Kidney epithelial cell (primary cell): ENCODE measurements at places on chromosomes 6 and 20.

DNA sequence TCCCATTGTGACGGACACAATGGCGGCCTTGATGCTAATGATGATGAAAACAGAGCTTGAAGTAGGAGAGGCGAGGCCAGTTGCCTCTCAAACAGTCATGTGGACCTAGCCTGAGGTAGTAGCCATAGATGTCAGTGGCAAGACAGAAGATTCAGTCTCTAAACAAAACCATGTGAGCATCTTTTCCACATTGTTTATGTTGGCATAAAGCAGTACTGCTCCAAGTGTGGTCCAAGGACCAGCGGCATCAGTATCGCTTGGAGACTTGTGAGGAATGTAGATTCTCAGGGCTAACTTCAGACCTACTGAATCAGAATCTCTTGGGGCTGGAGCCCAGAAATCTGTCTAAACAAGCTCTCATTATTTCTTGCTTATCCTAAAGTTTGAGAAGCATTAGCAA is 312.8 kb upstream of the JAG1 start:
- no peak for DNase-seq

DNA sequence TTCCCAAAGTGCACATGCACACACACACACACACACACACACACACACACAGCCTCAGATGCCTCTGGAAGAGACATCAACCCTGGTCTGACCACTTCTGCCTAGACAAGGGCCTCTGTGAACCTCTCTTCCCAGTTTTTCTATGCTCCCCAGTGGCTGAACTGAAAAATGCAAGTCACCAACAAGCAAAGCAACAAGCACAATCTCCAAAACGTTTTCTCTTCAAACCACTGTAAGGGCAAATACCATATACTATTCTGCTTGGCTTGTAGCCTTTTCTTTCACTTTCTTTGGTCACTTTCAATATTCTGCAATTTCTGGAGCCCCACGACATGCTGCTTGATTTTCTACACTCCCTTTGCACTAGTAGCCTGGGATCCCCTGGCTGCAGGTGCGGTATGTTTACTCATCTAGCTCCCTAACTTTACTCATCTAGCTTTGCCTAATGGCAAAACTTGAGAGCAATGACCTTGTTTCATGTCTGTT is 121.4 kb upstream of the DST start:
- DNase-seq, result no peak

DNA sequence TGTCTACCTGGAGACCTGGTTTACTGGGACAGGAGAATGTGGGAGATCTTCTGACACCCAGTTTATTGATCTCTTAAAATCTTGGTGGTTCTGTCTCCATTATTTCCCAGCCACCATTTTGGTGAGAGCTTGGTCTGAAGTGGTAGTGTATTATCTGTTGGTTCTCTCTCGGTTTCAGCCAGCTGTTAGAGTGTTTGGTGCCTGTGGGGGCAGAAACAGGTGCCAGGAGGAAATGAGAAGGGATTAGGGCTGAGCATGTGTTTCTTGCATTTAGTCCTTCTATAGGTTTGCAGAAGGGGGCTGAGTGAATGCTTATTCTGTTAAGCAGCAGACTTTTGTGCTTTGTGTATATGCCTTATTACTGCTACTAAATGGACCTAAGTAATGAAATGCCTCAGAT is 9.6 kb downstream of the JARID2 start:
- no peak for DNase-seq

GRCh38 chr20:52433326-52434040 is 241.9 kb upstream of the ZFP64 start:
- DNase-seq, result no peak

- DNase-seq, result no peak
Measured at GRCh38 chr6:89037141-89037900, 43.2 kb upstream of the PNRC1 start.

GRCh38 chr20:30286157-30286556 is 971.3 kb upstream of the DEFB115 start:
- DNase-seq, result no peak

- no peak for DNase-seq
Measured at GRCh38 chr6:99092461-99092860, 144.7 kb upstream of the FBXL4 start.

DNA sequence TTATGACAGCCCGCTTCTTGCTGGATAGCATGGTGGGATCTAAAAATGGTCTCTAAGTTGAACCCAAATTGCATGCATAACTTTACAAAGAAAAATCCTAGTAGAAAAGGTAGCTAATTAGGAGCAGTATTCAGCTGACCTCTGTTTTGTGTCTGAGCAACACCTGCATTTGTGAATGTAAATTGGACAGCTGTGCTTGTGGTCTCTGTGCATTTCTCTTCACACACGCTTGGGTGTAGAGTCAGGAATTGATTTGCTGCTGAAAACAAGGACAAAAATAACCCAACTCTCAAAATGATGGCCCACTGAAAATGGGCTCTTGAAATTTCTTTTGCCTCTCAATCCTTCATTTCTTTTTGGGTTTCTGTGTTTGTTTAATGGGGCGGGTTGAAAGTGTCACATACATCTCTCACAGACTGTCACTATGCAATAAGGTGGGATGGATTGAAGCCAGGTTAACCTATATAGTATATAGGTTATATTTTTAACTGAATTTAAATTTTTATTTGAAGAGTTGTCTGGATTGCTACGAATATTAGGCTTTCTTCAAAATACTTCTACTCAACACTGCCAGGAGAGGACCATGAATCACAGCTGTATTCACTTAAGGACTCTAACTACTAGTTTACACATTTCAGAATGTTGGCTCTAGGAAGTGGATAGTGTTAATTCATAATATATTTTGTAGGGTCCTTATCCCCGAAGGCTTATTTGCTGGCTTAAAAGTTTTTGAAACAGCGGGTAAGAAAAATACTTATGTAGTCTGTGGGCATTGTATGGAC is 46.5 kb downstream of the SOBP start:
- DNase-seq, result no peak

- DNase-seq, result peak; percentile 10
Measured at GRCh38 chr6:128932061-128932460, 49.1 kb downstream of the LAMA2 start.

DNA sequence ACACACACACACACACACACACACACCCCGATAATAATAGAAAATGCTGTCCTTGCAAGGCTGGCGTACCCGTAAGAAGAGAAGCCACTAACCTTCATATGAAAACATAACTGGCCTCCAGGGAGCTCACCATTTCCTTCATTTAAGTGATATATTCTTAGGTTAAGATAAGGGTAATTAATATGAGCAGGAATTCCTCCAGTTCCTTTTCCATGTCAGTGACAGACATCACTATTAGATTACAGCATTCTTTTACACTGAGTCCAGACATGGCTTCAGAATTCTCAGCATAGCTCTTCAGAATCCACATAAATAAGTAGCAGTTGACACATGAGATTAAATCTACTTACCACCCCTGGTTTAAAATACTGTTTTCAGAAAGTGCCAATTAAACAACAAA is 121.9 kb downstream of the SIM1 start:
- DNase-seq, result no peak

DNA sequence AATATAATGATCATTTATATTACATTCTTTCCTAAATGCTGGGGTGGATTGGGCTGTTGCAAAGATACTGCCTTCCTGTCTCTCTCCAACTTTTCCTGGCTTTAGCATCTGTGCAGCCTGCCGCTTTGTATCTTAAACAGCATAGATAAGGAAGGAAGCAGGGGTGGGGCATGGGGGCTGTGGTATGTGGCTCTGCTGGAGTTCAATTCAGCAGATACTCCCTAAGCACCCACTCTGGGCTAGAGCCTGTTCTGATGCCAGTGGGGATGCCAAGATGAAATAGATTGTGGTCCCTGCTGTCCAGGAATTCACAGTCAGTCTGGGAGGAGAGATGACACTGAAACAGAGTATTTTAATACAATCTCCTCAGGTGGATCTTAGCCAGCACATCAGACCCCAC is 56.8 kb downstream of the EIF2S2 start:
- DNase-seq, result no peak

DNA sequence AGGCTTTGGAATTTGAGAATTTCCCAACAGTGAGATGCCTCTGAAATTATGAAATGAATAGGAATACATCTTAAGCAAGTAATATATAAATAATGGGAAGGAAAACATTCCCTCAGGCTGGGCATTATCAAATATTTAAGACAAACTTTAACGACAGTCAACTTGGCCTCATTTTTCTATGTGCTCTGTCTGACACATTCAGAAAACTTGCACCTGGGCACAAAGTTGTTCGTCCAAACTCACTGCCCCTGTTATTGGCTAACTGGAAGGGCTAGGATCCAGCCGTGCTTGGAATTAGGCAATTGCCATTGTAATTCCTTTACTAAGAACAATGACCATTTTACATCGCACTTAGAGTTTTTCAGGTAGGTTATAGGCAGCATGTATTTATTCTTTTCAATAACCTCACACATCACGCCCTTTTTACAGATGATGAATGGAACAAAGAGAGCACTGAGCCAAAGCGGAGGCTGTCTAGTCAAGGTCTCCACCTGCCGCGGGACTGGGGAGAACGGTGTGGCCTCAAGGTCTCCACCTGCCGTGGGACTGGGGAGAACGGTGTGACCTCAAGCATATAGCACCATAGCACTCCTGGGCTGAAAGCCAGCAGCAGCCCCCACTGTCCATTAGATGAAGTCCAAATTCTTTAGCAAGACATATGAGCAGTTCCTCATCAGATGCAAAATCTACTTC is 40.7 kb upstream of the FOXQ1 start:
- no peak for DNase-seq

DNA sequence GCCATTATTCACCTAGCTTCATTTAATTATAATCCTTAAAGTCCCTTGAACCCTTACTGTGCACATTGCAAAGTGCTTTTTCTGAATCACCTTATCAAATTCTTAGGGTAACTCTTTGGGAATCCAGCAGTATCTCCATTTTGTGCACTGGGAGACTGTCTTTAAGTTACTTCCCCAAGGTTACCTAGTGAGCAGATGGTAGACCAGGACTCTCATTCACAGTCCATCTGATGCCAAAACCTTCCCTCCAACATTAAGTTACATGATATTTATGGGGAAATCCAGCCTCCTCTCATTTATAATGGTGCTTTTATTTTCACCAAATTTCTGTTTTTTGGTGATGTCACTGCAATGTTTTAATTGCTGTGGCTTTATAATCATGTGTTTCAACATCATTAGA is 75.7 kb downstream of the NCOA7 start:
- no peak for DNase-seq

- DNase-seq, result no peak
Measured at GRCh38 chr6:33772082-33772830, 16.7 kb downstream of the LEMD2 start.

DNA sequence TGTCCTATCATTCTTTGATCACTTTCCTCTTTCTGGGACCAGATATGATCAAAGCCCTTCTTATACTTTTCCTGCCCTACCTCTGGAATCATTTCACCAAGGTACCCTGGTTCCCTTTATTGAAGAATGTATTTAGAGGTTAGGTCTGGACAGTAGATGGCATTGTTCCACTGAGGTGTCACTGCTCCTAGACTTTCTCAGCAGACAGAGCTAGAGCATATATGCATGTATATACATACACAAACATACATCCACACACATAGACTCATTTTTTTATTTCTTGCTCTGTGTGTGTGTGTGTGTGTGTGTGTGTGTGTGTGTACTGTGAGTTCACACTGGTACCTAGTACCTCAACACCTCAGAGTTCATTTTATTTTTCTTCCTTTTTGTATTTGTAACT is 40.9 kb downstream of the PTPRA start:
- no peak for DNase-seq

GRCh38 chr6:9346923-9347322 is 911.6 kb upstream of the SLC35B3 start:
- DNase-seq, result no peak
